ENCODE measurements at places on chromosomes 1 and 21.

DNA sequence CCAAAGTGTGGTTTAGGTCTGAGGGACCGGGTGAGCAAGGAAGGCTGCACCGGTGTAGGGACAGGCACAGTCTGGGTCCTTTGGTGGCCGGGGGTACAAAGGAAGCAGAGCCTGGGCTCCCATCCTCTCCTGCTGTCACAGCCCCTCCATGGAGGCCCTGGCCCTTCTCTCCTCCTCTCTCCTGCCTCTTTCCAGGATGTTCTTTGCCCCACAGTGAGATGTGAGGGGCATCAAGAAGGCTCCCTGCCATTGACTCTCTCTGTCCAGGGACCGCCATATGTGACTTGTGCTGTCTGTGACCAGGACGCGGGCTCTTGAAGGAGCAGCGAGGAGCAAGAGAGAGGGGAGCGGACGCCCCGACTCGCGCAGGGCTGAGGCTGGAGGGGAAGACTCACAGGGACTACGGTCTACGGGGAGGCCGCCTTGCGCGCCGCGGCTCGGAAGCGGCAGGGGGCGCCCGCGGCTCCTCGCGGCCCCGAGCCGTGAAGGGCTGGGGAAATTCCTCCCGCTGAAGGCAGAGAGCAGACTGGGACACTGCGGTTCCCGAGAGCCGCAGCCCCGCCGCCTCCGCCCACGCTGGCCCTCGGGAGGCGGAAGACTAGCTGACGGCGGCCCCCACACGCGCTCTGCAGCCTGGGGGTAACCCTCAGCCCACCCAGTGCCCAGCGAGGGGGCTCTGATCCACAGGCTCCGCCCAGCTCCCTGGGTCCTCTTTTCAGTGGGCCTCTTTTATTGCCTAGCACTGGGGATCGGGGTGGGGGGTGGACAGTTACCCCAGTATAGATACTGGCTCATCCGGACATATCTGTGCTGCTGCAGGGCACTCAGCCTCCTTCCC, 40.8 kb downstream of the MAB21L3 start:
- H3K36me3 ChIP-seq, result no peaks in the 10 kb centered on the region
- DNase-seq, result peak; percentile 70
- peaks cover 13% of the 10 kb centered on the region for H3K4me1 ChIP-seq
- peak overlapping the region; percentile 68 for H3K27ac ChIP-seq
- no peak overlapping the region for H3K4me3 ChIP-seq

DNA sequence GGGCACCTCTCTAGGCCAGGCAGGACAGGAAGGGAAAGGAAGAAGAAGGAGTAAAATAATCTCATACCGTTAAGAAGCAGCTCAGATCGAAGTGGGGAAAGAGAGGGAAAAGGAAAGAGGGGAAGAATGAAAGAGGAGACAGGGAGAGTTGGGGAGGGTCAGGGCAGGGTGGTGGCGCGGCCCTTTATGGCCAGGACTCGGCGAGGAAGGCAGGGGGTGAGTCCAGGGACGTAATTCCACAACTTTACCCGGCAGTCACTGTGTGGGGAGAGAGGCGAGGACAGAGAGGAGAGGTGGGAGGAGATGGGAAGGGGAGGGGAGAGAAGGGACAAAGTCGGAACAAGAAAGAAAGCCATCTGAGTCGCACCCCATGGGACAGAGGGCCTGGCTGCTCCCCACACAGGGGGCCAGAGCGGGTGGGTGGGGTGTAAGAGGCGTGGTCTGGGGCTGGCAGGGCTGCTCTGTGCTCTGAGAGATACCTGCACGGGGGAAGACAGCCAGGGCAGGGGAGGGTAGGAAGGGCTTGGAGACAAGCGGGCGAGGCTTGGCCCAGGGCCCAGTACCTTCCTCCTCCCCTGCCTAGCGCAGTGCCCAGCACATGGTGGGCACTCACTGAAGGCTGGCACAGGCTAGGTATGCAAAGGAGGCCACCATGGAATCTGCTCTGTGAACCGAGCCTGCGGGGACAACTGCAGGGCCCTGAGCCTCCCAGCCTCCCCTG, 49.4 kb downstream of the KIF21B start:
- DNase-seq, result no peak
- no peaks in the 10 kb centered on the region for H3K4me1 ChIP-seq
- H3K36me3 ChIP-seq, result no peaks in the 10 kb centered on the region
- H3K4me3 ChIP-seq, result no peak overlapping the region
- no peak overlapping the region for H3K27ac ChIP-seq

DNA sequence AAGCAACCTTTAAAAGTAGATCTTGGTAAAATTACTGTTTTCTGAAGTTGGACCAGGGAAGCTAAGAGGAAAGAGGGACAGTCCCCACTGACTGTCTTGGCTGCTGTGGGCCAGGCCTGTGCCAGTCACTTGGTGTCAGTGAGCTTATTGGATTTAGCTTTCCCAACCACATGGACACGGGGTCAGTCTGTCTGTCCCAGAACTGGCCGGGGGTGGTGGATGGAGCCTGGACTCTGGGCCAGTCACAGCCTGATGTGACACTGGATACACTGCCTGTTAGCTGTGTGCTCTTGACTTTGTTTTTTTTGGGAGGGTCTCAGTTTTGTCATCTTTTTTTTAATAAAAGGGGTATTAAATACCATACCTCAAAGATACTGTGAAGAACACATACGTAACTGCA, 96.7 kb downstream of the GALNT2 start:
- H3K36me3 ChIP-seq, result no peaks in the 10 kb centered on the region
- no peak overlapping the region for H3K27ac ChIP-seq
- H3K4me3 ChIP-seq, result no peak overlapping the region
- H3K4me1 ChIP-seq, result peaks cover 38% of the 10 kb centered on the region
- H3K27me3 ChIP-seq, result no peaks in the 10 kb centered on the region

GRCh38 chr21:24823247-24823646, 784.0 kb downstream of the MRPL39 start:
- H3K4me1 ChIP-seq, result no peaks in the 10 kb centered on the region
- no peaks in the 10 kb centered on the region for H3K36me3 ChIP-seq
- no peak overlapping the region for H3K27ac ChIP-seq

- H3K27ac ChIP-seq, result no peak overlapping the region
- H3K27me3 ChIP-seq, result no peaks in the 10 kb centered on the region
- no peak overlapping the region for H3K4me3 ChIP-seq
- H3K36me3 ChIP-seq, result no peaks in the 10 kb centered on the region
- no peaks in the 10 kb centered on the region for H3K4me1 ChIP-seq
- no peak for DNase-seq
These were observed 31.1 kb upstream of the DNASE2B start for GRCh38 chr1:84367219-84367618.

All from heart right ventricle (tissue), 16 donors.